ENCODE measurements at places on chromosomes 11 and 22.

DNA sequence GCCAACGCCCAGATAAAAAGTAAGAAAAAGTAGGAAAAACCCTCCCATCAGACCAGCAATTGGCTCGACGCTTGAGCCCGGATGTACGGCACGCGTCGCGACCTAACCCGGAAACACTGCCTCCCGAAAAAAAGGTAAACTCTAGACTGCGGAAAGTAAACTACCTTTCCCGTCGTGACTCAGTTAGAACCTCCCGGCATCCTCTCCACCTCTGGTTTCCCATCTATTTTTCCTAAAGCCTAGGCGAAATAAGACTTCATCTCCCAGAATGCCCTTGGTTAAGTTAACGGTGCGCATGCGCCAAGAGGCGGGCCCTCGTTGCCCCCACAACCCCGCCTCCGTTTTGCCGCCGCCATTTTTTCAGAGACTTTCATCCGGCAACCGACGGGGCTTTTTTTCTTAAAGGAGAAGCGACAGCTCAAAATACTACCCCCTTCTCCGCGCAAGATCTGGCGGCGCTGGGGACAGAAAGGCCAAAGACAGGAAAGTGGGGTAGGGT is 678 bp upstream of the ZFP91 start:
- DNase-seq, result peak; percentile 83

DNA sequence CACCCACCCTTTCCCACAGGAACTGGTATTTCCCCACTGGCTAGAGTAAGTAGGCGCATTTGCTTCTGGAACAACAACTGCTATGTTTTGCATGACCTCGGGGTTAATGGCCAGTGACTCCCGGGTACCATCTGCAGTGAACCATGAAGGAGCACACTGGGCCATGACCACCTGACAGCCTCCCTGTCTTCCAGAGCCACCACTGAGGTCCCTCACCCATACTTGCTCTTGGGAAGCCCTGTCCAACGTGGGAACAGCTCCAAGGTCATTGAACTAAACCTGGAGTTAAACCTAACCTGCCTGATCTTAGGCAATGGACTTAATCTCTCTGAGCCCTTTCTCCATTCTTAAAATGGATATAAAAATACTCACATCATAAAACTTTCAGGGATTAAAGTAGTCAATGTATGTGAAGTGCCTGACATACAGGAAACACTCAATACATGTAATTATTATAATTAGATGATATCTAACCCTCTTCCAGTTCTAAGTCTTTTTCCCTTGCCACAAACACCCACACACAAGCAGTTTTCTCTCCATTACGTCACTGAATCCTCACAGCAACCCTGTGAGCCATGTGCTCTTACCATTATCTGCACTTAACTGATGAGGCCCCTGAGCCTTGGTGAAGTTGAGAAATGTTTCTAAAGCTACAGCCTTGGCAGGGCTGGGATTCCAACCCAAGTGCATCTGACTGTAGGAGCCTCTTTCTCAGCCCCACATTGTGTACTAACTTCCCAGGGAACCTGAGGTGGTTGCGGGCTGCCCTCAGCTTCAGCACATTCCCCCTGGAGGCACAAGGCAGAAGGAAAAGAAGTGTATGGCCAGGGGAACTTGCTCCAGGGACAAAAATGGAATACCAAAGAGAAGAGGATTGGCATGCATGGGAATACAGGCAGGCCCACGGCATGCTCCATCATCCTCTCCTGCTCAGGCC is 74.5 kb upstream of the NCAM1 start:
- DNase-seq, result no peak

DNA sequence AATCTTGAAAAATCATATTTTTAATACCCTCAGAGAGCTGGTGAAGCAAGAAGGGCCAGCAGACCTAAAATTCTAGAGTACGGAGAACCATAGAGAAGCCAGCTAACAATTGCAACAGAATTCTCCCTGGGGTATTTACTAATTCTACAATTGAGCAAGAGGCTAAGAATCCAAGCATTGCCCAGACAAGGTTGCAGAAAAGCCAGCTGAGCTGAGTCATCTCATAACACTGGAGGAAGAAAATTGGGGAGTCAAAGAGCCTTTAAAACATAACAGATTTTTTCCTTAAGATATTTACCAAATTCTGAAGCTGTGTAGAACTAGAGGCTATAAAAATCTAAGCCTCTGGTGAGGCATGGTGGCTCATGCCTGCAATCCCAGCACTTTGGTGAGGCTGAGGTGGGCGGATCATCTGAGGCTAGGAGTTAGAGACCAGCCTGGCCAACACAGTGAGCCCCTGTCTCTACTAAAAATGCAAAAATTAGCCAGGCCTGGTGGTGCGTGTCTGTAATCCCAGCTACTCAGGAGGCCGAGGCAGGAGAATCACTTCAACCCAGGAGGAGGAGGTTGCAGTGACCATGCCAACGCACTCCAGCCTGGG is 13.6 kb upstream of the TMEM216 start:
- no peak for DNase-seq

DNA sequence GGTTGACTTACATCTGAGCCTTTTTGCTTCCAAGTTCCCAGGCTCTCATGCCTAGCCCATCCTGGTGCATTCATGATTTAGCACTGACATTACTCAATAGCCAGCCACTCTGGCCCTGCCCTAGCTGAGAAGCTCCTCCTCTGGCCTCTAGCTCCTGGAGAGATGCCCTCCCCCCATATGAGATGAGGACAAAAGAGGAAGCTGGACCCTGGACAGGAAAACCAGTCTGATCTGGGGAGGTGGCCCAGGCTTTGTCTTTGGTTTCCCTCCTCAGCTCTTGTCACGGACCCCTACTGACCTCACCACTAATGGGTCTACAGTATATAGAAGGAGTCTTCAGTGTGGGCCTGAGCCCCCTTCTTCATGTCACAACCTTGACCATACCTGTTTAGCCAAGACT is 3.0 kb downstream of the RHOG start:
- DNase-seq, result no peak

GRCh38 chr22:34943830-34944229 is 122.1 kb upstream of the ISX start:
- no peak for DNase-seq

DNA sequence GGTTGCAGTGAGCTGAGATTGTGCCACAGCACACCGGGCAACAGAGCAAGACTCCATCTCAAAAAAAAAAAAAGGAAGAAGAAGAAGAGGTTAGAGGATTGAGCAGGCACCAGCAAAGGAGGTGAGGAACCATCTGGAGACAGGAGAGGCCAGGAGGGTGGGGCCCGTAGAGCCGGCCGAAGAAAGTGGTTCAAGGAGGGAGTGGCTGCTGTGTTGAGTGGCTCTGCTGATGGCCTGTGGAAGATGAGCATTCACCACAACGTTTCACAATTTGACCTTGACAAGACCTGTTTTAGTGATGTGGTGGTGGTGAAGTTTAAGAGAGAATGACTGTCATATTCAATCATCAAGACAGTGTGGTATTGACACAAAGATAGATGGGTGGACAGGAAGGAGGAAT is 6.8 kb upstream of the CTSD start:
- DNase-seq, result no peak

DNA sequence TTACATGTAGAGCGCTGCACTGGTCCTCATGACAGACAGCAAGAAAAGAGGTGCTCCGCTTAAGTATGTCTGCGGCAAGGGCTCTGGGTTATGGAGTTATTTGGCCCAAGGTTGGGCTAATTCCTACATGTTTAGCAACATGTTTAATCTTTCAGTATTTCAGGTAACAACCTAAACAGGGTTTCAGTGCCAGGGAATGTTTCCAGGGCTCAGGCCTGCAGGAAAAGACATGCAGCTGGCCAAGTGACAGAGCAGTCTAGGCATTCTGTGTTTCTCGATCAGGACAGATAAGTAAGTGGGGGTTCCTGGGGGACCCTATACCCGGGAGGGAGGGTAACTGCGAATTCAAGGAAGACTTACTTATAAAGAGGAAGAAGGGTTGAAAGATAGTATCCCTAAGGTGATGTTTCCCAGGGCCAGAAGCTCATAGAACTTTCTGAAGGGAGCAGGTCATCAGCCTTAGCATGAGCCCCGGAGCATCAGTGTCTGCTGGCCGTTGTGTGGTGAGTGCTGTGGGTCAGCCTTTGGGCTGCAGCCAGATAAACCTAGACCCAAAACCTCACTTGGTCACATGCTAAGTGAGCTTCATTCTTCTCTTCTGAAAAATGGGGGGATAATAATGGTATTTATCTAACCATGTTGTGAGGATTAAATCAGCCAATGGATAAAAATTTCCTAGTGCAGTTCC is 18.4 kb downstream of the KCNJ5 start:
- DNase-seq, result no peak

DNA sequence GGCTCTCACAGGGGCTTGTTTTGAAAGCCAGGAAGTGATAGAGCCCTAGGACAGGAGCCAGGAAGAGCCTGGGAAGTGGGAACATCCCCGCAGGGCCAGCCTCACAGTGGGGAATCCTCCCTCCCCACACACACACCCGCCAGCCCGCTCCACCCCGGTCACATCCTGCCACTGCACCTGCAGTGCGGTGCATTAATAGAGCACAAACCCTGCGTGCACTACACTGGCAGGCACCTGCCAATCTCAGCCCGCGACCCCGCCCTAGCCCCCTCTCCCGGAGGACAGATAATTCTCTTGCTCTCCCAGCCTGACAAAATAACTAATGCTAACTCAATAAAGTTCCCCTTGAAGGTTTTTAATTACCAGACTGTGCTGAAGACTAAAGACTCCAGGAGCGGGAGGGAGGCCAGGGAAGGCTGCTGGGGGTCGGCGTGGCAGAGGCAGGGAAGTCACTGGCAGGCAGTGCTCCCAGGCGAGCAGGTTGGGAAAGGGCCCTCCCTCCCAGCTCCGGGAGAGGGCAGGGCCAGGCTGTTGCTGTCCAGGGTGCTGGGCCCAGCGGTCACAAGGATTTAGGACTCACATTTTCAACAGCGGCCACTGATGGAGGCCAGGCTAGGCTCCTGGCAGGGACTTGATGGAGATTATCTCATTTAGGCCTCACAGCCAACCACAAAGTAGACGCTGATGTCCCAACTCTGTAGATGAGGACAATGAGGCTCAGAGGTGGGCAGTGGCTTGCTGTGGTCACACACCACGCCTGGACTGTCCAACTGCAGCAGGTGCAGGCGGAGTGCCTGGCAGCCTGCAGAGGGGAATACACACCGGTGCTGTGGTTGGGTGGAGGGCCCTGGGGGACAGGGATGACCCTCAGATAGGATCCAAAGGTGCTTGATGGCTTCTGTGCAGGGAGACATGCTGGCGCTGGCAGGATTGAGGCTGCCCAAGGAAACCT is 23.9 kb upstream of the TCF20 start:
- no peak for DNase-seq

- no peak for DNase-seq
Observed at GRCh38 chr11:110434952-110435779, 5.4 kb downstream of the FDX1 start.

- no peak for DNase-seq
Observed at GRCh38 chr11:16867097-16867496, 128.7 kb downstream of the C11orf58 start.

- no peak for DNase-seq
Observed at GRCh38 chr11:27812341-27812740, 112.1 kb upstream of the BDNF start.

GRCh38 chr11:36257351-36257750 is 31.9 kb downstream of the COMMD9 start:
- no peak for DNase-seq

GRCh38 chr11:15824060-15824459 is 532.3 kb downstream of the SOX6 start:
- no peak for DNase-seq

DNA sequence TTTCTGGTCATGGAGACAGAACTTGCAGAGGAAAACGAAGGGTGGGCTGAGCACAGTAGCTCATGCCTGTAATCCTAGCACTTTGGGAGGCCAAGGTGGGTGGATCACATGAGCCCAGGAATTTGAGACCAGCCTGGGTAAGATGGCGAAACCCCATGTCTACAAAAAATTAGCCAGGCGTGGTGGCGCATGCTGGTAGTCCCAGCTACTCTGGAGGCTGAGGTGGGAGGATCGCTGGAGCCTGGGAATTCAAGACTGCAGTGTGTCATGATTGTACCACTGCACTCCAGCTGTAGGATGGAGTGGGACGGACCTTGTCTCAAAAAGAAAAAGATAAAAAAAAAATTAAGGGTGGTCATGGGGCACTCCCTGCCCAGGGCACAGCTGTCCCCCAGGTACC is 5.9 kb downstream of the SERPINH1 start:
- DNase-seq, result no peak

- DNase-seq, result no peak
Observed at GRCh38 chr22:23903328-23903971, 9.3 kb downstream of the MIF start.

DNA sequence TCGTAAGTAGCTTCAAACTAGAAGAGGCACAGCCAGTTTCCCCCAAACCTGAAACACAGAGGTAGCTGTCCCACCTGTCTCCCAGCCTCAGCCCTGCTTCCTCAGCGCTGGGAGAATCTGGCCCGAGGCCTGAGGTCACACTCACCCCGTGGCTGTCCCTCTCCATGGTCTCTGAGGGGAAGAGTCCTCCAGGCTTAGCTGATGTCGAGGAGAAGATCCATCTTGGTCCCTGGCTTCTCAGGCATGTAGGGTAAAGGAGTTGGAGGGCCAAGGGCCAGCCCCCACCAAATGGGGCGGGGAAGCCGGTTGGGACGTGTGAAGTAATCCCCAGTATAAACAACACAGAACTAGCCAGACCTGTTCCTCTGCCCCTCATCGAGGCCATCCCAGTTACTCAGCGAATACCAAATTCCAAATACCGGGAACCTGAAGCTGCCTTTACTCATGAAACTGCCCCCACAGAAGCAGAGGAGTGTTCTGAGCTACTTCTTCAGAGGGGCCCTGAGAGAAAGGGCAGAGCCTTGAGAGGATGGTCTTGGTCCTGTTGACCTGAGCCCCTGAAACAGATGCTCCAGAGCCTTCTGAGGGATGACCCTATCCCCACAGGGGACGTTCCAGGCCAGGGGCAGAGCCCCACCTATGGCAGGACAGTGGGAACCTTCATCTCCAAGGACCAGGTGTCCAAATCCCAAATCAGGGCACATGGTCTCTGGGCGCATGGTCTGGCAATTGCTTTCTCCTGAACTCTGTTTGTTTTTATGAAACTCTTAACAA is at the start of gene TMPRSS13:
TMPRSS13 (minus strand) TSS at position 261 of the 774 bp plus-strand sequence; CDS start at position 166, 95 bp downstream.
- DNase-seq, result no peak

DNA sequence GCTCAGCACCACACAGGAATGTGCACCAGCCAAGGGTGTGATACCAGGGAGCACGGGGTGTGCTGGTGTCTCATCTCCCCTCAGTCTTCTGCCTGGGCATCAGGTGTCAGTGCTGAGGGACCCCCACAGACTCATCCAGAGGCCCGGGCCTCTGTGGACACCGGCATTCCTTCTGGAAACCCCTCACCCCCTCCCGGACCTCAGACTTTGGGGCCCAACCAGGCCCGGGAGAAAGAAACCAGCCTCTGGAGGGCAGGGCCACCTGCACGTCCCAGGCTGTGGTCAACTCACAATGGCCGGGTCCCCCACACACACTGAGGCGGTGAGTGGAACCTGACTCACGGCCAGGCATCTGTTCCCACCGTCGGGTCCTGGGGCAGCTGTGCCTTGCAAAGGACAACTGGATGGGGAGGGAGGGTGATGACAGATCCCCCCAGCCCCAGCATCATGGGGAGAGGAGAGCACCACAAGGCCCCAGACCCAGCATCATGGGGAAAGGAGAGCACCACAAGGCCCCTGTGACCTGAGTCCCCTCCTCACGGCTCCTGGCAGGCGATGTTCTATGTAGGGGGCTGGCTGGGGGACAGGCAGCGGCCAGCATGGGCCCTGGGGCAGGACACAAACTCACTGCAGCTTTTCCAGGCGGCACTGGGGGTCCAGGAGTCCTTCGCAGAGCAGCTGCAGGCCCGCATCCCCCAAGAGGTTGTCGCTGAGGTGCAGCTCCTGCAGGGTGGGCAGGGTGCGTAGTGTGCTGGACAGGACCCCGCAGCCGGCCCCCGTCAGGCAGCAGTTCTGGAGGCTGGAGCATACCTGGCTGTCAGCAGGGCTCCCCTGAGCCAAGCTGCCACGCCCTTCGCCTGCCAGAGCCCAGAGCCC is 7.6 kb downstream of the RNH1 start:
- DNase-seq, result no peak

GRCh38 chr11:87125257-87125656 is 87.5 kb downstream of the TMEM135 start:
- no peak for DNase-seq
